ENCODE measurements at places on chromosomes 11 and 22.

- DNase-seq, result no peak
Observed at GRCh38 chr11:120929664-120930154, 94.2 kb upstream of the TBCEL start.

GRCh38 chr22:23047265-23047664 lies 23.1 kb upstream of the GNAZ start:
- no peak for DNase-seq

DNA sequence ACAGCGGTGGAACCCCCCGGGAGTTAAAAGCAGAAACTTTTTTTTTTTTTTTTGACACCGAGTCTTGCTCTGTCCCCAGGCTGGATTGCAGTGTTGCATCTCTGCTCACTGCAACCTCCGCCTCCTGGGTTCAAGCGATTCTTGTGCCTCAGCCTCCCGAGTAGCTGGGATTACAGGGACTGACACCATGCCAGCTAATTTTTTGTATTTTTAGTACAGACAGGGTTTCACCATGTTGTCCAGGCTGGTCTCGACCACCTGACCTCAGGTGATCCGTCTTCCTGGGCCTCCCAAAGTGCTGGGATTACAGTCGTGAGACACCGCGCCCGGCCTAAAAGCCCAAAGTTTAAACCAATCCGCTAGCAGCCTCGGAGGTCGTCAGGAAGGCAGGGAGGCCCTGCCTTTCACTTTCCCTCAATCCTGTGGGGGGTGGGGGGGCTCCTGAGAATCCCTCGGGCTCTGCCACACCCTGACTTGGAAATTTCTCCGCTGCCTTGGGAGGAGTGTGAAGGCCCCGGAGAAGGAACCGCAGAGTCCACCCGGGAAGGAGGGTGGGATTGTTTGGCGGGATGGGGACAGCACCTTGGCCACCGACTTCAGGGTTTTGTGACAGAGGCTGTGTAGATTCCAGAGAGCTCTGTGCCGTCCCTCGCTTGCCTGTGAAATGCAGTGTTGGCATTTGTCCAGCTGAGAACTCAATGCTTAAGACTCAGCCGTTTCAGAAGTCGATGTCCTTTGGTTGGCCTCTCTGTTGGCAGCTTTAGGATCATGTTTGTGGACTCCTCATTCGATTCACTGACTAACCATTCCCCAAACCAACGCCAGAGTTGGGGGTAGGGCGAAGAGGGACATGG lies 1.0 kb downstream of the ARHGAP8 start:
- DNase-seq, result no peak

DNA sequence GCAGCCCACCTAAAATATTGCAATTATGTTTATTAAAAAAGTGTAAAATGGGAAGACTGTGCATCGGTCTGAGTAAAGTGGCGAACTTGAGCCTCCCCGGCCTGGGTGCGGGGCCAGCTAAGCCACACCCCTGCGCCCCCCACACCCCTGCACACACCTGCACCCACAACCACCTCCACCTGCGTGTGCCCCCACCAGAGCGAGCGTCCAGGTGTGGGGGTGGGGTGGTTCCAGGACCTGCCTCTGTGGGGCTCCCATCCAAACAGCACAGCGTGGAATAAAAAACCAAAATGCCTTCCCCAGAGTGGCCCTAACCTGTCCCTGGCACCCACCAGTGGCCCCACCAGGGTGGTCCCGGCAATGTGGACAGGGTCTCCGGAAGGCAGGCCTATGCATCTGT lies 30.1 kb upstream of the CARS1 start:
- DNase-seq, result no peak

DNA sequence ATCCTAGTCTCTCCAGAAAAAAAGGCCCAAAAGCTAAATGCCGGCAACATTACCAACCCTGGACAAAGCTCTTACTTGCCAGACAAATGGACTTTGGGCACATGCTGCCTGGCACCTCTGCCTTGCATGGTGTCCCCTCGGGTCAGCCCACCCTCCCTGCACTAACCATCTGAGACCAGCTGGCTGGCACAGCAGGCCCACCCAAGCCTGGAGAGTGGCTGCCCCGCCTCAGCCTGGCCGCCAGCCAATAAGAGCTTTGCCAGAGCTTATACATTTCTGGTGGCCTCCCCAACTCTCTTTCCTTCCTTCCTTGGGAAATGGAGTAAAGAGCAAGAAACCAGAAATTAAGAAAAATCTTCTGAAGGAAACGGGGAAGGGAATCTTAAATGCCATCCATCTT lies 24.5 kb downstream of the MCHR1 start:
- DNase-seq, result no peak

DNA sequence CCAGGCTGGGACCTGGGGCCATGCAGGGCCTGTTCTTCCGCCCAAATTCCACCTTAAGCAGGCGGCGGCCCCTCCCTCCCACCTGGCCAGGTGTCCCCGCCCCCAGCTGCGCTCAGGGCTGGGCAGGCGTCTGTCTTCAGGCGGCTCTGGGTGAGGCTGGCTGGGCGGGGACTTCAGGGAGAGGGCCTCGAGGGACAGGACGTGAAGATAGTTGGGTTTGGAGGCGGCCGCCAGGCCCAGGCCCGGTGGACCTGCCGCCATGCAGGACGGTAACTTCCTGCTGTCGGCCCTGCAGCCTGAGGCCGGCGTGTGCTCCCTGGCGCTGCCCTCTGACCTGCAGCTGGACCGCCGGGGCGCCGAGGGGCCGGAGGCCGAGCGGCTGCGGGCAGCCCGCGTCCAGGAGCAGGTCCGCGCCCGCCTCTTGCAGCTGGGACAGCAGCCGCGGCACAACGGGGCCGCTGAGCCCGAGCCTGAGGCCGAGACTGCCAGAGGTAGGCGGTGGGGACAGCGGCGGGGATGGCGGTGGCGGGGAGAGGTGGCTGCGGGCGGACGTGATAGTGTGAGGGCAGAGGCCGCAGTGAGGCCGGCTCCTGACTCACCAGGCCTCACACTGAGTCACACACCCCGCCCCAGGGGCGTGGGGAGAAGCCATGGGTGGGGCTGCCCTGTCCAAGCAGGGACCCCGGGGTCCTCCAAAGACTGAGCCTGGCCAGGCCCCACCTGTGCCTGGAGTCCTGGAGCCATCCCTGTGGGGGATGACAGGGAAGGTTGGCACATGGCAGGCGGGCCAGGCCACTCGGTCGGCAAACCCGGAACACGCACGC lies at the start of gene PKP3:
PKP3 (plus strand) TSS at position 176 of the 824 bp plus-strand sequence; CDS start at position 260, 84 bp downstream.
- peak; percentile 35 for DNase-seq

GRCh38 chr11:2547806-2548205 lies 103.0 kb downstream of the KCNQ1 start:
- DNase-seq, result no peak

DNA sequence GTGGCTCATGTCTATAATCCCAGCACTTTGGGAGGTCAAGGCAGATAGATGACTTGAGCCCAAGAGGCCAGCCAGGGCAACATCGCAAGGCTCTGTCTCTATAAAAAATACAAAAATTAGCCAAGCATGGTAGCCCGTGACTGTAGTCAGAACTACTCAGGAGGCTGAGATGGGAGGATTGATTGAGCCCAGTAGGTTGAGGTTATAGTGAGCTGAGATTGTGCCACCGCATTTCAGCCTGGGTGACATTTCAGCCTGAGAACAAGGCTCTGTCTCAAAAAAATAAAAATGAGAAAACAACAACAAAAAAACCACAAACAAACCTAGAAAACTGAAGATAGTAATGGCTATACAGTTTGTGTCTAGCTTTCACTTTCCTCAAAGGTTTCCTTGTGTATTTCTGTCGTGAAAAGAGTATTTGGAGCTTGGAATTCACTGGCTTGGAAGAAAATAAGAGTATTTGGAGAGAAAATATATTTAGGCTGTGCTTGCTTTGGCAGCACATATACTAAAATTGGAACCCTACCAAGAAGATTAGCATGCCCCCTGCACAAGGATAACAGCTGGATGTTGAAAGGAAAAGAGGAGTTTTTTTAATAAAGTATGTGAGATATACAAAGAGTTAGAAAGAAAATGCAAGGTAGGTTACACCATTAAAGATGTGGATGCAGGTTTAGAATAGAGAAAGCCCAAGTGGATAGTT lies 3.9 kb upstream of the BIRC3 start:
- no peak for DNase-seq

DNA sequence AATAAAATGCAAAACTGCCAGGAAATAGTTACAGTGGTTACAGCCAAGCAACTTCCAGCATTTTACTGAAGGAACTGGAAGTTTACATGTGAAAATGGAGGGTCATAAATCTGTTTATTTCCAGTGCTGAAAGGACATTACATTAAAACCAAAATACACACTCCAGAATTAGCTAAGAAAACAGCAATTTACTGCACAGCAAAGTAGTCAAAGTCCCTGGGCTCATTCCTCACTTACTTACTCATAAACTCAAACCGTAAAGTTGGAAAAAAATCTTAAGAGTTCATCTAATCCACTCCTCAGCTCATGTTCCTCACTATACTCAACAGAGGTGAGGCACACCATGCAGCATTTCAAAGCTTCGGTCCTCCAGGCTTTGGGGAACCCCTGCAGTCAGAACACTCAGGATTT lies 17.4 kb downstream of the CTSC start:
- no peak for DNase-seq

- DNase-seq, result no peak
Observed at GRCh38 chr11:61067782-61068446, 34.4 kb upstream of the CD5 start.

DNA sequence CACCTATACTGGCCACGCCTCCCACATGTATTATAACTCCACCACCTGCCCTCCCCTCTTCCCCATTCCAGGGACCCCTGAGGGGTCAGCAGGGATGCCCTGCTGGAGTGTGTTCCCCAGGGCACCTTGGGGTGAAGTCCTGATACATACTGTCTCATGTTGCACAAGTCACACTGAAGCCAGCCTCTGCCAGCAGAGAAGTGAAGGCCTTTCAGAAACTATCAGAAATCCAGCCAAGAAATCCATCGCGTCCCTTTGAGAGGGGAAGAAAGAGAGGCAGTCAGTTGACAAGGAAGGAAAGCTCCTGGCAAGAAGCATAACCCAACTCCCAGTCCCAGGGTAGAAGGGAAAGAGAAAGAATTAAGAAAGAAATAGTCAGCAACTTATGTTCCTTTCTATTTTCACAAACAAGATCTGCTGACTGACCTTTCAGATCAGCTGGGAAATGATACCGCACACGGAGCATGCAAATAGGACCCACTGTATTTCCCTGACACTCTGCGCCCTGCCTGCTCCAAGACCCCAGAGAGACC lies 45.2 kb downstream of the SC5D start:
- DNase-seq, result no peak

- no peak for DNase-seq
Observed at GRCh38 chr11:130829920-130830511, 86.3 kb downstream of the SNX19 start.

- DNase-seq, result no peak
Observed at GRCh38 chr22:19506212-19506611, 18.0 kb downstream of the CLDN5 start.

DNA sequence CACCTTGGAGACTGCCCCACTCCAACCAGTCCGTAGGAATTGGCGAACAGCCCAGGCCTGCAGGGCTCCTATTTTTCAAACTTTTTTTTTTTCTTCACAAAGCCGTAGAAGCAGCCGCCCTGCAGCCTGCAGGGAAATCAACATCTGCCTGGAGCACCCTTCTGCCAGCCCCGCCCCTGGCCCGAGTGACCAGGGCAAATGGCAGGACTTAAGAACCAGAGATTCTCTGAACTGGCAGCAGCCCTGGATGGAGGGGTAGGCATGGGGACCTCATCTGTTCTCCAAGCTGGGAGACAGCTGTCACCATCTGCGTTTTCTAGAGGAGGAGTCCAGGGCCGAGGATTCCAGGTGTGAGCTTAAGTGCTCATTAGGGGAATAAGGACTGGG lies 5.6 kb downstream of the SCN2B start:
- DNase-seq, result no peak

DNA sequence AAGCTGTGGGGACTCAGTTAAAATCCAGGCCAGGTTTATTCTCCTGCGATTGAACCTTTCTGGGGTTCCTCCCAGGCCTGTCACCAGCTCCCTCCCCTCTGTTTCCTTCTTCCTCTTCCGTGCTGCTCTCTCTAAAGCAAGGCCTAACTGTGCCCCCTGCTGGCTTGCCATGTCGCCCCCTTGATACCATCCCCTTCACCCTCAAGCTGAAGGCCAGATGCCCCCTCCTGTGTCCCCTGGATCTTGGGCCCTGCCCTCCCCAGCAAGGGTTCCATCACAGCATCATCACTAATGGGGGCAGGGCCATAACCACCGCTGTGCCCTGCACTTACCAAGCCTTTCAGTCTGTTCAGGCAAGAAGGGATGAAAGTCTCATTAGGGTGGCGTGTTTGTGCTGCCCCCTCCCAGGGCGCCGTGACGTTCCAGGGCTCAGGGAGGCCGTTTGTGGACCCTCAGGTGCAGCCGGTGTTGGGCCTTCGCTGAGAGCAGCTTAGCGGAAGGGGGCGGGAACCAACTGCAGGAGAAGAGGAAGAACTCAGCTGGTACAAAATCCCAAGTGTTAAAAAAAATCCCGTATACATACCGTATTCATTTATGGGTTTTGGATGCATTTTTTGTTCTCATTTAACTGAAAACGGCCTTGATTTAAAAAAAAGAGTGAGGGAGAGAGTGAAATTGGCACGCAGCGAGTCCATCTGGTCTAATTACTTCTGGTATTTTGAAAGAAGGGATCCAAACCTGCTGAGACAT lies 69.9 kb downstream of the MPPED1 start:
- DNase-seq, result no peak

DNA sequence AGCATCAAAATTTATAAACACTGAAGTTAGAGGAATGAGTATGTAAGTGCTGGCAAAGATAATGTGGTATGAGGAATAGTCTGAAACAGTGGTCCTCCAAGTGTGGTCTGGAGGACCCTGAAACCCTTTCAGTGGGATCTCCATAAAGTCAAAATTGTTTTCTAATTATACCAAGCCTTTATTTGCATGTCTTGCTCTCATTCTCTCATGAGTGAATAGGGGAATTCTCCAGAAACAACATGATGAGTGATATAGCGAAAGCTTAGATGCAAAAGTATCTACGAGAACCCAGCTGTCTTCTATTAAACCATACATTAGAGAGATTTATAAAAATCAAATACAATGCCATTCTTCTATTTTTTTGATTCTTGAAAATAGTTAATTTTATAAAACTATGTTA lies 145.0 kb upstream of the RAG2 start:
- DNase-seq, result no peak

DNA sequence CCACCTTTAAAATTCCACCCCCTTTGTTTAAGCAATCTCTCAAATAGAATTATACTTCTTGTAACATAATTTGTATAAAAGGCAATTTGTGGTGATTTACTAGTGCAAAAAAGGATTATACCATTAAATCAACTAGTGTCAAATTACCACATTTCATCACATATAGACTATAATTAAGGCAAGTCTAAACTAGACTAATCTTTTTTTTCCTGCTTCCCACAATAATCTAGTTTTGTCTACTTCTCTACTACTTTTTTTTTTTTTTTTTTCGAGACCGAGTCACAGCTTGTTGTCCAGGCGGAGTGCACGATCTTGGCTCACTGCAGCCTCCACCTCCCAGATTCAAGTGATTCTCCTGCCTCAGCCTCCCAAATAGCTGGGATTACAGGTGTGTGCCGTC lies 36.1 kb upstream of the FZD4 start:
- DNase-seq, result no peak

GRCh38 chr11:36142439-36142838 lies 146.8 kb downstream of the COMMD9 start:
- DNase-seq, result no peak

GRCh38 chr22:43110444-43110926 lies at the start of gene BIK:
Gene BIK, plus strand, starts transcription at chr22:43110750. Its CDS starts 13,273 bp downstream, at chr22:43124023.
- DNase-seq, result no peak

GRCh38 chr11:63536669-63537292 lies at the start of gene PLAAT4:
Gene PLAAT4, plus strand, starts transcription at chr11:63536808. Its CDS starts 61 bp downstream, at chr11:63536869.
- no peak for DNase-seq

- no peak for DNase-seq
Observed at GRCh38 chr22:24504956-24505736, 10.0 kb downstream of the UPB1 start.

All from NCI-H1048 (cell line).